ENCODE measurements at places on chromosomes 7 and 10. TPM values are rescaled to one million over a fixed set of nuclear protein-coding genes. Genes with fewer than 3 reads are reported as not detected.
A peak's percentile ranks its signal among the peaks of the same experiment; 100 is the strongest.

DNA sequence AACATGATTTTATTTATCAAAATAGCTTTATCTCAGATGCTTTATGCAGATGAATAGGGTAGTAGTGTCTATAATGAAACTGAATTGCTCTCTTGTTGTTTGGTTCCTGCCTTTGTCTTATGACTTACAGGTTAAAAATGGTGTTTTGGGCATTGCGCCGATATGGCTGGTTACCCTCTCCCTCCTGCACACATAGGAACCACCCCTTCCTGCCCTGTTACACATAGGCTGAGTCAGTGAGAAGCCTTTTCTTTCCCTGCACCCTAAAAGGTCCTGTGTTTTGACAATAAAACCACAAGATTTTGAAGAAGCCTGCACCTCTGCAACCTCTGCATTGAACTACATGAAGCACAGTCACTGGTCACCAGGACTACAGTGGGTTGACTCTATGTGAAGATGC, 655.8 kb upstream of the ANKRD30A start:
- no peak for DNase-seq
- no peaks in the 10 kb centered on the region for H3K4me1 ChIP-seq
- H3K27me3 ChIP-seq, result no peaks in the 10 kb centered on the region
- no peaks in the 10 kb centered on the region for H3K36me3 ChIP-seq
- H3K27ac ChIP-seq, result no peak overlapping the region

The BMPER gene
- 0.74 TPM for total RNA-seq

The PMS2 gene
- 23.1 TPM for total RNA-seq

DNA sequence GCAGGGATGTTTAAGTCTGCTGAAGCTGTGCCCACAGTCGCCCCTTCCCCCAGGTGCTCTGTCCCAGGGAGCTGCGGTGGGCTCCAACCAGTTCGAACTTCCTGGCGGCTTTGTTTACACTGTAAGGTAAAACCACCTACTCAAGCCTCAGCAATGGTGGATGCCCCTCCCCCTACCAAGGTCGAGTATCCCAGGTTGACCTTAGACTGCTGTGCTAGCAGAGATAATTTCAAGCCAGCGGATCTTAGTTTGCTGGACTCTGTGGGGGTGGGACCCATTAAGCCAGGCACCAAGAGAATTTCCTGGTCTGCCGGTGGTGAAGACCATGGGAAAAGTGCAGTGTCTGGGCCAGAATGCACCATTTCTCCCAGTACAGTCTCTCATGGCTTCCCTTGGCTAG, 56.0 kb downstream of the CCDC7 start:
- no peaks in the 10 kb centered on the region for H3K4me1 ChIP-seq
- H3K4me3 ChIP-seq, result no peak overlapping the region
- no peak for DNase-seq
- H3K27me3 ChIP-seq, result no peaks in the 10 kb centered on the region

The HOXA11 gene
- total RNA-seq, result not detected

The RBM20 gene
- 0.28 TPM for total RNA-seq

DNA sequence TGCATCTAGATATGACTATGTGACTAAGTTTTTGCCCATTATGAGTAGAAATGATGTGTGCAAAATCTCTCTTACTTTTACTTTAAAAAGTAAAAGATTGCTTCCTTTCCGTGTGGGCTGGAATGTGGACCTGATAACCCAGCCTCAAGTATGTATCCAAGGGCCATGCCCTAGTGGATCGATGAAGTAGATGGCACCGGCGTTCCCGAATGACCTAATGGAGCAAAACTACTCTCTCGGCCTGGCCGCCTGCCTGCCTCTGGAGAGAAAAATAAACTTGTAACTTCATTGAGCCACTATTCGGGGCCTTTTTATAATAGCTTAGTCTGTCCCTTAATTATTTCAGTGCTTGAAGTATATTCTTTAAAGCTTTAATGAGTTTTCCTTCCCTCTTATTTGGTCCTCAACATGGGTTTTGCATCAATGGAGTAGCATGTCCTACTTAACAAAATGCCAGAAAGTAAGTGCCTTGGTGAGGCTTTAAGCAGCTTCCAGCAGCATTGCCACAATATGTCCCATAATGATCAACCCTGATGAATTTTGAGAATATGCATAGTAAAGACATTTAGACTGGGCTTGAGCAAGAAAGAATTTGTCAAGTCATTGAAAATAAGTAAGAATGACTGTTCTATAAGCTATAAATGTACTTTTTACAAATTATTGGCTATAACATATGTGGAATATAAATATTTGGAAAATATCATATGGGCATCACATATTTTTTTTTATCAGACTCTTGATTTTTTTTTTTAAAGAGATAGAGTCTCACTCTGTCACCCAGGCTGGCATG, 61.4 kb downstream of the PLXDC2 start:
- H3K27ac ChIP-seq, result no peak overlapping the region
- H3K4me3 ChIP-seq, result no peak overlapping the region
- DNase-seq, result no peak
- H3K4me1 ChIP-seq, result peaks cover 11% of the 10 kb centered on the region
- H3K27me3 ChIP-seq, result no peaks in the 10 kb centered on the region

- H3K36me3 ChIP-seq, result no peaks in the 10 kb centered on the region
- no peak for DNase-seq
- peaks cover 68% of the 10 kb centered on the region for H3K4me1 ChIP-seq
- H3K27me3 ChIP-seq, result peaks cover 98% of the 10 kb centered on the region
- H3K4me3 ChIP-seq, result peak overlapping the region; percentile 83
- H3K27ac ChIP-seq, result no peak overlapping the region
Observed at GRCh38 chr10:117547016-117547715, 4.6 kb downstream of the EMX2 start.

The PDGFA gene
- total RNA-seq, result 13.7 TPM

The EN2 gene
- not detected for total RNA-seq

DNA sequence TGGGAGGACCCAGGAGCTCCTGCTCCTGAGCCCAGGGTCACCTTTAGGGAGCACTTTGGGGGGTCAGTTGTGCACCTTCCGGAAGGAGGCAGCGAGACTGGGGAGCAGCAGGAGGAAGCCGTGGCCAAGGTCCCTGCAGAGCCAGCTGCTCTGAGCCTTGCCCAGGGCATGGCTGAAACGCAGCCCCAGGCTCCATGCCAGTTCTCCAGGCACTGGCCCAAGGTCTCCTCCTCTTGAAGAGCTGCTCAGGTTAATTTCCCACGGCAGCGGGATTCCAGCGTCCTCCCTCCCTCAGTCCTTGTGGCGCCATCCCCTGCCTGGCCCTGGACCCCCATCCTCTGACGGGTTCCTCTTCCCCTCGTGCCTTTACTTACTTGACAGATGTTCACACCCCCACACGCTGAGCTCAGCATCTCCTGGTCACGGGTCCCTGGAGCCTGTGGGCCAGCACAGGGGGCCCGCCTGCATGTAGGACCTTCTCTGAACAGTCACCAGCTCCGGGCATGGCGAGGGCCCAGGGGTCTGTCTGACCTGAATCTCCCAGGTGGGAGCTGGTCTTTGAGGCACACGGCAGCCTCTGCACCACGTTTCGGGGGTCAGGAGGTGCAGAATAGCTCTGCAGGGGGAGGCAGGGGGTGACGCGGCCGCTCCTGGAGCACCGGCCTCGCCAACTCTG, 16.7 kb upstream of the CFAP46 start:
- peaks cover 4% of the 10 kb centered on the region for H3K4me1 ChIP-seq
- no peaks in the 10 kb centered on the region for H3K36me3 ChIP-seq
- peaks cover 17% of the 10 kb centered on the region for H3K27me3 ChIP-seq
- no peak for DNase-seq
- H3K4me3 ChIP-seq, result no peak overlapping the region
- H3K27ac ChIP-seq, result no peak overlapping the region

The THSD7A gene
- total RNA-seq, result 0.22 TPM

The TMEM225B gene
- total RNA-seq, result 0.53 TPM

DNA sequence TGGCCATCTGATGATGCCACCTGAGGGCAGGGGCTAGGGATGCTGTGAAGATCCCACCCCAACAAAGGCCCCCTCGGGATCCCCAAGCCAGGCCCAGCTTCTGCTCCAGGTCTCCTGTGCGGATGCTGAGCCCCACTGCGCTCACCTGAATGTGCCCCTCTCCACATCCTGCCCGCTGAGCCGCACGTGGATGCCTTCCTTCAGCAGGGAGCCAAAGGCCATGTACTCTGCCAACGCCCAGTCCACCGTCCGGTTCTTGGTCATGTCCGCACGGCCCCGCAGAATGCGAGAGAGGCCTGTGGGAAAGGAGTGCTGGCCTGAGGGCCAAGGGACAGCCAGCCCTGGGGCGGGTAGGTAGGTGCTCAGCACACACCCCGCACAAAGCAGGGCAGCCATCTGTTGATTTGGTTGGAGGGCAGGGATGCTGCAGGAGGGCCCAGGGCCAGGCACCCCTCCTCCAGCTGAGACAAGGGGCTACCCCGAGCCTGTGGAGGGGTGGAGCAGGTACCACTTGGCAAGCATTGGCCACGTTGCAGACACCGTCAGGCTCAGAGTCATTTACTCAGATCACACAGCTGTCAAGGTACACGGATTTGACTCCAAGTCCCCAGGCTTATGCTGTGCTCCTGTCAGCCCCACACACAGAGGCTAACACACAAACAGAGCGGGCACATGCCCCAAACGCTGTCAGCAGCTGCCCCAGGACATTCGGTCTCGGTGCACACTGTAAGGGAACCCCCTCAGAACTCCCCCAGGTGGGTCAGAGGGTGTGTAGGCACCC, 19.2 kb downstream of the OGDHL start:
- H3K27ac ChIP-seq, result no peak overlapping the region
- DNase-seq, result no peak
- H3K27me3 ChIP-seq, result no peaks in the 10 kb centered on the region
- H3K4me3 ChIP-seq, result no peak overlapping the region
- H3K36me3 ChIP-seq, result no peaks in the 10 kb centered on the region

DNA sequence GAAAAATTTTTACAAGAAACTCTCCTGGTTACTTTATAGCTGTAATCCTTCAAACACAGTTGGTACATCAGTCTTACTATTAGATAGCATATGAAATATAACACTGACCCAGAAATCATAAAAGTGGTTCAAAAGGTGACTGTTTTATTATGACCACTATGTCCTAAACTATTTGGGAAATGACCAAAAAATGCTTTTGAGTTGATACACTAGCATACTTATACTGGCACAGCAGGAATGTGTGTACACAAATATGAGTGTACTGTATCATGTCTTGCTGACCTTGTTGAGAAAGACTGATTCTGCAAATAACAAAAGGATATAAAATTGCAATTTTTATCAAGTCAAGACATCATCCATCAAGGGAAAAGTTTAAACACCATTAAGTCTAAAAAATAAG, 24.3 kb downstream of the CSTF2T start:
- H3K36me3 ChIP-seq, result no peaks in the 10 kb centered on the region
- H3K4me3 ChIP-seq, result no peak overlapping the region
- H3K4me1 ChIP-seq, result peaks cover 3% of the 10 kb centered on the region
- H3K27me3 ChIP-seq, result no peaks in the 10 kb centered on the region
- H3K27ac ChIP-seq, result no peak overlapping the region

DNA sequence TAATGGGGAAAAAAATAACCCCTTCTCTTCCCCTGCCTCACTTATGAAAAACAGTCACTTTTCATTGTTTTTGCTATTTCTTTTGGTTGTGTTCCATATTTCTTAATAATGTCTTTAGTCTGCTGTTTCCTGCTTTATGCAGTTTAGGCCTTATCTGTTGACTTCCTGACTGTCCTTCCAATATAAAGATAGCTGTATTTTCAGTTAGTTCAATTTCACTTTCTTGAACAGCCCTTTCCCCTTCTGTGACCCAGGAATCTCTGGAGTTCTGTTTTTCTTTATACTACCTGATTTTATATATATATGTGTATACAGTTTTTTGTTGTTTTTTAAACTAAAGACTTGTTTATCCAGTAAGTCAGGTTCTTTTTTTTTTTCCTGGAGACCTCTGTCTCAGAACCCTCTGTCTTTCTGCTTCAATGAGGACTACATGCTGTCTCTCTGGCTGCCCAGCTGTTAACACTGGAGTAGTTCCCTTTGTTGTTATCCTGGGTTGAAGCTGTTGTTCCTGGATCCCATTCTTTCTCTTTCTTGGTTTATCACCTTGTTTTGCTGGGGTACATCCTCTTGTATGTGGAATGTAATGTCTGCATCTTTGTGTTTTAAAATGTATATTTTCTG, 87.2 kb downstream of the GSDME start:
- no peak overlapping the region for H3K4me3 ChIP-seq
- H3K27me3 ChIP-seq, result no peaks in the 10 kb centered on the region
- peaks cover 5% of the 10 kb centered on the region for H3K36me3 ChIP-seq
- peak; percentile 24 for DNase-seq
- H3K27ac ChIP-seq, result peak overlapping the region; percentile 18

- peak; percentile 77 for DNase-seq
- no peaks in the 10 kb centered on the region for H3K36me3 ChIP-seq
- H3K27me3 ChIP-seq, result peaks cover 100% of the 10 kb centered on the region
- no peak overlapping the region for H3K4me3 ChIP-seq
- no peaks in the 10 kb centered on the region for H3K4me1 ChIP-seq
- no peak overlapping the region for H3K27ac ChIP-seq
Observed at GRCh38 chr7:26857506-26858240, 6.7 kb downstream of the SKAP2 start.

DNA sequence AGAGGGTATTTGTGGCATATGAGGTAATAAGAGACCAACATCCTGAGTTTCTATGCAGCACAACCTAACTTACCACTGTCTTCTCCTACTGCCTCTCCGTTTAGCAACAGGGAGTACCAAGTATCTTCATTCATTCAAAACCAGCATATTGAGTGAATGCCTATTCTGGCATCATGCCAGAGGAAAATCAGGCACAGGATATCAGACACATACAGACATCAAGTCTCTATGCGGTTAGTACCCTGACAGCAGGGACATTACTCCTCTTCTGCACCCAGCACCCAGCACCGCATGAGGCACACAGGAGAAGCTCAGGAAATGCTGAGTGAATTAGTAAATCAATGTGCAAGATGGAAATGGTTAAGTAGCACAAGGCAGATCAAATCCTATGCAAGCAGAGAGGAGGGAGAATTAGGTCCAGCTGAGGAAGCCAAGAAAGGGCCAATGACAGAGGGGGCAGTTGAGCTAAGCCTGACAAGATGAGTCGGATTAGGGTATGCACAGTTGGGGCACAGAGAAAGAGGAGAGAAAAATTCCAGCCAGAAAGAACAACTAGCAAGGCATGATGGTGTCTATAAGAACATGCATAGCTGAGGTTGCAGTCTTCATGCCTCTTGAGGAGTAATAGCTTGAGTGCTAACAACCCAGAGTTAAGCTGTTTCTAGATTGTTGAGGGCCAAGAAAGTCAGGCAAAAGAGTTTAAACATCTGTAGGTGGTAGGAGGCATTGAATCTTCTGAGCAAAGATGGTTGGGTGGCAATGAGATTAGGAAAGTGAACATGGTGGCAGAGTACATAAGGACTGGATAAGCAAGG, 146.0 kb downstream of the PLXNA4 start:
- H3K4me1 ChIP-seq, result peaks cover 8% of the 10 kb centered on the region
- no peaks in the 10 kb centered on the region for H3K27me3 ChIP-seq
- DNase-seq, result no peak
- no peaks in the 10 kb centered on the region for H3K36me3 ChIP-seq
- no peak overlapping the region for H3K4me3 ChIP-seq

The CFTR gene
- 0.06 TPM for total RNA-seq

The FAM107B gene
- total RNA-seq, result 26.5 TPM

DNA sequence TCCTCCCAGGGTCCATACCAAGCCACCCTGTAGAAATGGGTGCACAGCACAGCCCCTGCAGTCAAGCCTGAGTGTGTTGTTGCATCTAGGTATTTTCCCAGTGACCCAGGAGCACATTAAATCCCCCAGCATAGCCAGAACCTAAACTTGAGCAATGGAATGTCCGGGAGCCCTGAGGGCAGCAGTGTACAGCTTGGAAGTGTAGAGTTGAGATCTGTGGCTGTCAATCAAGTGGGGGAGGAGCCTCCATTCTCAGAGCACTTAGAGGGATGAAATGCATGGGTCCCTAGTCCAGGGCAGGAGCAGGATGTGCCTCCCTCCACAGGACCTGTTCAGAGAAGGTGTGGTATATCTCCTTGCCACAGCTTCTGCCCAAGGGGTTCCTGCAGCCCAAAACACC, 885.1 kb downstream of the CCSER2 start:
- no peaks in the 10 kb centered on the region for H3K36me3 ChIP-seq
- H3K4me1 ChIP-seq, result no peaks in the 10 kb centered on the region
- H3K4me3 ChIP-seq, result no peak overlapping the region
- H3K27ac ChIP-seq, result no peak overlapping the region
- H3K27me3 ChIP-seq, result no peaks in the 10 kb centered on the region

Measured in neural progenitor cell (in vitro differentiated cells).